ENCODE measurements at places on chromosomes 2 and 18.
A peak's percentile ranks its signal among the peaks of the same experiment; 100 is the strongest.

DNA sequence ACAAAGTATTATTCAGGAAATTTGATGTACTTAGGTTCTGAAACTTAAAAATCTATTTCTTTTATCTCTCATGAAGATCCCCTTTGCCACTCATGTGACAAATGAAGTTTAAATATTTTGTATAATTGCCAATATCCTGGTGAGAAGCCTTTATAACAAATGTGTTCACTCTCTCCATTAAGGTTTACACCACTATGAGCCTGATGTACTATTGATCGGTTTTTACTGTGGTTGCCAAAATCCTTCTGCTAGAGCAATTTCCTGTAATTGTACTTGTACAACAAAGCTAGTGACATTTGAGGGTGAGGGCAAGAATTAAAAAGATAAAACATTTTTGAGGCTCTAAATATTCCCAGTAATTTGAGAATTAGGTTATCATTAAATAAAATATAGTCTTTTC lies 222.3 kb upstream of the CDH19 start:
- DNase-seq, result no peak

DNA sequence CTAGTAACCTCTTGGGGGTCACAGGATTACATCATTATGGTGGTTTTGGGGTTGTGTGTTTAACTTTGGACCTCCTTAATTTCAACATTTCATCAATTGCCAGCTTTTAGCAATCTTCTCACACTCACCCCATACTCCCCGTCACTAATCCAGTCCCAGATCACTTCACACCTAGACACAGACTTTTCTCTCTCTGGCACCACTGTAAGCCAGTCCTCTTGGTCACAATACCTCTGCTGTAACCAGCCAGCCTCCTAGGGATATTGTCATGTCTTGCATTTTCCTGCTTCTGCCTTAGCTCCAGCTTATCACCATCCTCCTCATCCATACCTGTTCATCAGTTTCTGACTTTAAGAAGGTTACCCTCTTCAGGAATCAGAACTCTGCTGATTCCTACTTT lies 1.6 kb upstream of the STK17B start:
- no peak for DNase-seq

DNA sequence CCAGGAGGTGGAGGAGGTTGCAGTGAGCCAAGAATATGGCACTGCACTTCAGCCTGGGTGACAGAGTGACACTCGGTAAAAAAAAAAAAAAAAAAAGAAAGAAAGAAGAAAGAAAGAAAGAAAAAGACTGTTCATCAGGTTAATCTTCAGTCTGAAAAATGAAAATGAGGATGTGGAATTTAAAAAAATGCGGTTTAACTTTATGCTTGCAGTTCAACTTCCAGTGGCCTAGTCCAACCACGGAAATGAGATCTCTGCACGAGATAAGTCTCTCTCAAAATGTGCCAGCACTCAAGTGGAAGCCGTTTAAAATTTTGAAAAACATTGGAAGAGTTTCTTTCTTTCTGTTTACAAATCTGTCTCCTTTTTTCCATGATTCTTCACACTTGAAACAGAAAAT lies 112.1 kb downstream of the DOCK10 start:
- no peak for DNase-seq

DNA sequence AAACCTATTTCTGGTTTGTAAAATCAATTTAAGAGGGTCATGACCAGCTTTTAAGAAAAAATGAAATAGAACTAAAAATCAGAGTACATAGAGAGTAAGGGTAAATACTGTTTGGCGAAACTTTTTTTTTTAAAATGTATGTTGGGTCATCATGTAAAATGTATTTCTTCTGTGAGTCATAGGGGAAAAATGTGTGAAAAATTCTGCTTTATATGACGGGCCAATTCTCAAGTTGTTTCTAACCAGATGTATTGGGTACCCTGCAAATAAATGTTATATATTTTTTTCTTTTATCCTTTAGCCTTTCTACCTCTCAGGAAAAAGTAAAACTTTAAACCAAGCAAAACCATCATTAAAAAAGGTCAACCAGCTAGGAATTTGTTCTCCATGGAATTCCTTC lies 13.9 kb downstream of the AFTPH start:
- DNase-seq, result no peak

- no peak for DNase-seq
Measured at GRCh38 chr2:61238219-61239012, 76.4 kb downstream of the C2orf74 start.

DNA sequence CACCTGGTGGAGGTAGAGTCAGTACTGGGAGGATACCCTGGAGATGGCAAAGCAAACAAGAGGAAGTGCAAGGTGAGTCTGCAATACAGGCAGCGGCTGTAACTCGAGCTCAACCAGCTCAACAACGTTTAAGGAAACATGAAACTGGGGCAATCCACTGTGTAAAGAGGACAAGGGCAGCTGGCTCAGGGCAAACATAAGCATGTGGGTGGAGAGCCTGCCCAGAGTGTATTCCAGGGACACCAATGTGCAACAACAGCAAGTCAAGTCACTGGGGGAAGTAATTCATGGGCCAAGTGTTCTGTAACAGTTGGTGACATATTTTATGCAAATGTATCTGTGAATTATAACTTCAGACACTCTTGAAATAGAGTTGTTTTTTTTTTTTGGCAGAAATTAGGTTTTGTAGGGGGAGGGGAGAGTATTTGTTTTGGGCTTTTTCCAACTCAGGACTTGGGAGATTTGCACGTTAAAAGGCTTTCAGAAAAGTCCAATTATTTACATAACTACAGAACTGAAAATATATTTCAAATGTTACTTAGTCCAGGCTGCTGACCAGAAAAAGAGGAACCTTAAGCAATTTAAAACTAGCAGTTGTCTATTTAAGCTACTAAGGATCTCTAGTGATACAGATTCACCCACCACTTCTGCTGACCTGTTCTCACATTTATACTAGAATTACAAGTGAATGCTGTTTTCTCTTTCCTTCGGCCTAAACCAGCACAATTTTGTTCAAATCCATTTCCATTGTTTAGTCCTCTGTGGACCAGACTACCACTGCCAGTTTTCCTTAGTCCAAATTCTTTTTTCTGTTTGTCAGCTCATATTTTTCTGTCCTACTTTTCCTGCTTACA lies 18.6 kb downstream of the NRXN1 start:
- peak; percentile 69 for DNase-seq

GRCh38 chr2:204743393-204743960 lies 198.2 kb downstream of the PARD3B start:
- DNase-seq, result no peak

GRCh38 chr2:43851011-43851980 lies 12.5 kb downstream of the ABCG8 start:
- no peak for DNase-seq

GRCh38 chr2:241833101-241833663 lies 24.2 kb downstream of the NEU4 start:
- DNase-seq, result peak; percentile 30

DNA sequence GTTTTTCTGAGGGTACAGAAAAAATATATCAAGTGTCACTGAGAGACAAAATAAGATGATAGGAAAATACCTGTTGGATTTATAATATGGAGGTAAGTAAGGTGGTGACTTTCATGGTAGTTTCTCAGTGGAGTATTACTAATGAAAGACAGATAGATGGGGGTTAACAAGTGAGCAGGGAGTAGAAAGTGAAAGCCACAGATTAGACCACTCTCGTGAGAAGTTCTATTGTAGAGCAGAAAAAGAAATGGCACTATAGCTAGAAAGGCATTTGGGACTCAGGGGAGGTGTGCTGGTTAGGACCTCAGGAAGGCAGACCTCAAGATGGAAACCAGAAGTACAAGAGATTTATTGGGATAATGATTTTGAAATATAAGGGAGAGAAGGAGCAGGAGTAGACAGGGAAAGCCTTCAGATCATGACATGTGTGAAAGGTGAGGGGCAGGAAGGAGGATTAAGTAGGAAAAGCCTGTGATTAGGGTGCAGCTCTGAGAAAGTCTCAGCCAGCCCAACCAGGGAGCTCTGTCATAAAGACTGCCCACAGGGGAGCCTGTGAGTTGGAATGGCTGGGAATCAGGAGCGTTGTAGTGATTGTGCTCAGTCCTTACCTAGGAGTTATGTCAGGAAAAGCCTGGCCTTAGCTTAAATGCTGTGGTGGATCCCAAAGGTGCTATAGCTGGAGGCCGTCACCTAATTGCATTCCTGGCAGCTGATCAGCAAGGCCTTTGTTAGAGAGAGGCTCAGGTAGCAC lies 198.1 kb downstream of the IKZF2 start:
- peak; percentile 63 for DNase-seq

DNA sequence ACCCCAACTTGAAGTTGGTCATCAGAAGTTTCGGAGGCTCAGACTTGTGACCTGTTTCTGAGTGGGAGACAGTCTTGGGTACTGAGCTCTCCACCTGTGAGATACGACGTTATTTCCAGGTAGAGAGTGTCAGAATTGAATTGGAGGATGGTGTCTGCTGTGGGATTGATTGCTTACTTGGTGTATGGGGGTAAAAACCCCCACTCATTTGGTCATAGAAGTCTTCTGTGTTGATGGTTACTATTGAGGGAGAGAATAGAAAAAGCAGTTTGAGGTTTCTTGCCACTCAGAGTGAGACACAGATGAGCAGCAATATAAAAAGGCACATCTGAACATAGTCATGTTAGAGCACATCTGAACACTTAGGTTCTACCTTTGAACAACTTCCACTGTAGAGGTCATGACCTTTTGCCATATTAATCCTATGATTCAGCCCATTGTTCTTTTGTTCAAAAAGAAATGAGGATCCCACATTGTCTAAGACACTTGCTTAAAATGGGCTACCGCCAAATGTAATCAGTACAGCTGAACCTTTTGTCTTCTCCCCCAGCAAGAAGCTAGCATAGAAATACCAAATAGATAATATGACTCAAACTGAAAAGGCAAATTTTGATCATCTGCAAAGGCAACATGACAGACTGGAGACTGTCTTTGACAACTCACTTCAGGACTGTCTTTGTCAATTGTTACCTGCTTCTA lies 73.3 kb downstream of the NAB1 start:
- DNase-seq, result no peak

DNA sequence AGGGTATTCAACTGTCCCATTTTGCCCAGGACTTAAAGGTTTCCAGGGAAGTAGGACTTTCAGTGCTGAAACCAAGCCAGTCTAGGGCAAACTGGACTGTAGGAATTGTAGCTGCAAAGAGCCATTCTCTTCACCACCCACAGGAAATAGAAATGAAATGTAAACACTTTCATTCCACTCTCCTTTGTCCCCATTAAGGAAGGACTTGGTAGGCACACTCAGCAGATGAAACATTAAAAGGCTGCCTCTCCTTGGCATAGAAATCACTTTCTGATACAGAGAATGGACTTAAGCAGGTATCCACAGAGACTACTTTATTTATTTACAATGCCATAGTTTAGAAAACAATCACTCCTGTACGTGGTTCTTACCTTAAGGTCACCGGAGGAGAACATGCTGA lies 102.9 kb upstream of the CCDC195 start:
- no peak for DNase-seq

- DNase-seq, result no peak
Measured at GRCh38 chr18:67597759-67598158, 81.2 kb upstream of the DSEL start.

- DNase-seq, result no peak
Measured at GRCh38 chr2:232544674-232545073, 5.2 kb downstream of the CHRNG start.

- DNase-seq, result no peak
Measured at GRCh38 chr2:69975853-69976462, 14.5 kb upstream of the ASPRV1 start.

DNA sequence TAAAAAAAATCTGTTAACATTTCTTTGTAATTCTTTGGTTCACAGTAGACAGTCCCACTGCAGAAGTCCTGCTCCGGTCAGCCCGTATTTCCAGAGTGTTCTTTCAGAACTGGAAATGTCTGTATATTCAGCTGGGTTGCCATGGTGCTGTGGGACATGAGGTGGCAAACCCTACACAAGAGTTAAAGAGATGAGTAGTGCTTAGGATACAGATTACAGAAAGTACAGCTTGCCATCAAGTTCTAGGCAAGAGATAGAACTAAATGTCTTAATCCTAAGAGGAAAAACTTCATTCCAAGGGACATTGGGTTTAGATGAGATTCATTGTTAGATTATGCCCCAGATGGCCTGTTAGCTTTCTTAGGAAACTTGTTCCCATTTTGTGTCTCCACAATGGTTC lies 60.1 kb downstream of the FMNL2 start:
- no peak for DNase-seq

DNA sequence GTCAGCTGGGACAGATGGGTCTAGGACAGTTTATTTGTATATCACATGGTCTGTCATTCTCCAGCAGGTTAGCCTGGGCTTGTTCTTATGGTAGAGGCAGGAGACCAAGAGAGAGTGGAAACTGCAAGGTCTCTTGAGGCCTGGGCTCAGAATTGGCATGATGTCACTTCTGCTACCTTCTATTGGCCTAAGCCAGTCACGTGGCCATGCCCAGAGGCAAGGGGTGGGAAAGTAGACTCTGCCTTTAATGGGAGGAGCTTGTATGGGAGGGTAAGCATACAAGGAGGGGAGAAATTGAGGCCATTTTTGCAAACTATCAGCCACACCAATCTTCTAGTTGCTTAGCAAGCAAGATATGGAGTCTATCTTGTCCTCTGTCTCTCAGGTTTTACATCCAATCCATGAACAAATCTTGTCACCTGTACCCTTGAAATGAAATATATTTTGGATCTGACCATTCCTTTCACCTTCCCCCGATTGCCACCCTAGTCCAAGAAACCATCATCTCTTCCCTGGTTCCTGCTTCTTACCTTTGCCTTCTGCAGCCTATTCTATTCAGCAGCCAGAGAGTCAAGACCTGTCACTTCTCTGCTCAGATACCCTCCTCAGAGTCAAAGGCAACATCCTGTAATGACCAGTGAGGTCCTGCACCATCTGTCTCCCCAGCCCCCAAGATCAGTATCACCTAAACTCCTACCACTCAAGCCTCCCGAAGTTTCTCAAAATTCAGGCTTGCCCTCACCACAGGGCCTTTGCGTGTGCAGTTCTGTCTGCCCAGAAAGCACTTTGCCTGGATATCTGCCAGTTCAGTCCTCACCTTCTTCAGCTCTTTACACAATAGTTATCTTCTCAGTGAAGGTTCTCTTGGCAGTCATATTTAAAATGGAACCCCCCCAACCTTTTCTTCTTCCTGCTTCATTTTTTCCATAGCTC lies 240.0 kb downstream of the LOXHD1 start:
- no peak for DNase-seq

- DNase-seq, result no peak
Measured at GRCh38 chr2:18473241-18474181, 86.9 kb downstream of the RDH14 start.
